Osteocyte (in vitro differentiated cells): ENCODE measurements at places on chromosomes 2 and 18. TPM values are rescaled to one million over a fixed set of nuclear protein-coding genes. Genes with fewer than 3 reads are reported as not detected.

Gene EPHA4
- total RNA-seq = 16.7 and 16.8 TPM in 2 replicates

Gene NGEF
- total RNA-seq = 0.26 and 0.27 TPM in 2 replicates

DNA sequence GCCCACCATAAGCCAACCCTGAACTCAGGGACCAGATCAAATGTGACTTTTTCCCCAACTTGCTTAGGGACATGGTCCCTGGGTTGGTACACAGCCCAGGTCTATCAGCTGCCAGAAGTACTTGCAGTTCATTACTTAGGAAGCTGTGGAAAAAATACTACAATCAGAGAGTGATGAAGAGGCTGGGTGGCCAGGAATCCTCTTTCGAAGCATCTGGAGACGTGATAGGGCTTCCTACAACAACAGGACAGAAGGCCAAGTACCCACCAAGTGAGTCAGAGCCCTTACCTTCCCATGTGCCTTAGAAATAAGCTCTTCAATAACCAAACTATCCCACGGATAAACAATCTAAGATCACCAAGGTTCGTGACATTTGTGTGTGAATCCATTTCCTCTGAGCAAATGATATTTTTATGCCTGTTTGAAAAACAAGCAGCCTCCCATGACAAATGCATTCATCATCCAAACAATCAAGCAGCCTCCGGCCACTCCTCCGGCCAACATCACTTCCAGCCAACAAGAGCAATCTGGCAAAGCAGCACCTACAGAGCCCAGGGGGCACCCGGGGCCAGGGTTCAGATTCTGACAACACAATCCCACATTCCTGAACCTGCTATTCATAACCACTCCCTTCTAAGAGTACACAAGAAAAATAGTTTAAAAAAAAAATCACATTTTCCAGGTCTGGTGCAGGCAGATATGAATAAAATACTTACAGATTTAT is 26.4 kb downstream of the TBC1D8 start:
- no peak for DNase-seq

DNA sequence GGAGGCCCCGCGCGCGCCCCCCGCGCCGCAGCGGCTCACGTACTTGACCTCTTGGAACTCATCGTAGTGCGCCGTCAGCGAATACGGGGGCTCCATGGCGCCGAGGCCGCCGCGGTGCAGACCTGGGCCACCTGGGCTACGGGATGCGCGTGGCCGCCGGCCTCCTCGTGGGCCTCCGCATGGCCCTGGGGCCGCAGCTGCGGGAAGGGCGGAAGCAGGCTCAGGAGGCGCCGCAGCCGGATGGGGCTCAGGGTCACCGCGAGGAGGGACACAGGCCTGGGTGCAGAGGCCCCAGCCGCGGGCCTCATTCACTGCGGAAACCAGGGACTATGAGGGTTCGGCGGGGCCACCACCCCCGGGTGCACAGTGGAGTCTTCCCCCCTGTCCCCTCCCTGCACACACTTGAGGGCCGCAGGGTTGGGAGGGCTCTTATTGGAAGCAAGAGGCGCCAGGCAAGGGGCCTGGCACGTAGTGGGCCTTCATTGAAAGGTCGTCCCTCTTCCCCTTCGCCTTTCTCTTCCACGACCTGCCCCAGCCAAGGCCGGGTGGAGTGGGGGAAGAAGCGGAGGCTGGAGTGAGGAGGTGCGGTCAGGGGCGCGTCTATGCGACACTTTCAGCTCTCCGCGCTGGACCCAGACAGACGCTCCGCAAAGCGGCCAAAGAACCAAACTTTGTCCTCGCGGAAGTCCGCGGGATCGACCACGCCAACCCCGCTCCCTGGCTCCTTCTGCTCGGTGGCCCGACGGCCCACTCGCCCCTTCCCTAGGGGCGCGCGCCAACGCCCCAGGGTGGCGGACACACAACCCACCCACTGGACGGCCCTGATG is 863 bp downstream of the ECEL1 start:
- no peak for DNase-seq

Gene PJVK
- 7.4 TPM in 2 replicates for total RNA-seq
